GM23248 (cell line): ENCODE measurements at places on chromosomes 16 and 17. TPM values are rescaled to one million over a fixed set of nuclear protein-coding genes. Genes with fewer than 3 reads are reported as not detected.

ACSM2A gene
- not detected in 2 replicates for total RNA-seq

OR3A1 gene
- not detected in 2 replicates for total RNA-seq

GPR142 gene
- not detected in 2 replicates for total RNA-seq

TMEM106A gene
- 10.2 and 15.4 TPM in 2 replicates for total RNA-seq

CCDC78 gene
- total RNA-seq, result 1.0 and 9.5 TPM in 2 replicates

SLC4A1 gene
- not detected in 2 replicates for total RNA-seq

KRTAP2-1 gene
- total RNA-seq, result not detected in 2 replicates
